ENCODE measurements at places on chromosomes 13 and 19.
A peak's percentile ranks its signal among the peaks of the same experiment; 100 is the strongest.

- DNase-seq, result no peak
Observed at GRCh38 chr13:113657851-113658741, at the start of gene ATP4B. TSS of gene ATP4B (minus strand) at chr13:113658198. CDS start at chr13:113658144, 54 bp downstream.

- no peak for DNase-seq
Observed at GRCh38 chr19:4981681-4981958, 12.7 kb downstream of the KDM4B start.

DNA sequence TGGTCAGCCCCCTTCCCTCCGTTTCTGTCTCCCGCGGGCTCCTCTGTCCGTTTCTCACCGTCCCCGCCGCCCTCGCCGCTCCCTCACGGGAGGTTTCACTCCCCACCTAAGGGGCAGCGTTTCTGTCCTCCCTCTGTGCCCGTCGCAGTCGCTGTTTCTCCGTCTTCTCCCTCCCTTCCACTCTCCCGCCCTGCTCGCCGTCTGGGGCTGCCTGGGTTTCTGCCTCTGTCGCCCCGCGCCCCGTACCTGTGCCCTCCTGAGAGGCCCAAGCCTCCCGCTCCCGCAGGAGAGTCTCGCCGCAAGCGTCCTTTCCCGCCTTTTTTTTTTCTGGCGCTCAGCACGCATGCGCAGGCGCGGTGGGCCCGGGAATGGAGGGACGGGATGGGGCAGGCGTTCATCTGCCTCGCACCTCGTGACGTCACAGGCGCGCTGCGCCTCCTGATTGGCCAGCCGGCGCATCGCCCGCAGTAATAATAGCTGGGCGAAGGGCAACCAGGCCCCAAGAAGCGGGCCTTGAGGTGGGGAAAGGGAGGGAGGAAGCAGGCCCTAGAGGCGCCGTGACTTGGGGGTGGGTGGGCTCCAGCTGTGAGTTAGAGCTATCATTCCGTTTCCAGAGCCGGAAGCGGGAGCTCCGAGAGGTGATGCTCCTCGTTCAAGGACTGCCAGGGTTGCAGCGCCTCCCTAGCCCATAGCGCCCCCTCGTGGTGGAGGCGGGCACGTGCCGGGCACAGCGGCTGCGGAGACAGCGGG, 15.4 kb downstream of the SSC5D start:
- peak; percentile 93 for DNase-seq

GRCh38 chr13:60756306-60756705, 359.3 kb downstream of the TDRD3 start:
- no peak for DNase-seq

GRCh38 chr13:28012383-28012782, 23.9 kb upstream of the URAD start:
- DNase-seq, result no peak

DNA sequence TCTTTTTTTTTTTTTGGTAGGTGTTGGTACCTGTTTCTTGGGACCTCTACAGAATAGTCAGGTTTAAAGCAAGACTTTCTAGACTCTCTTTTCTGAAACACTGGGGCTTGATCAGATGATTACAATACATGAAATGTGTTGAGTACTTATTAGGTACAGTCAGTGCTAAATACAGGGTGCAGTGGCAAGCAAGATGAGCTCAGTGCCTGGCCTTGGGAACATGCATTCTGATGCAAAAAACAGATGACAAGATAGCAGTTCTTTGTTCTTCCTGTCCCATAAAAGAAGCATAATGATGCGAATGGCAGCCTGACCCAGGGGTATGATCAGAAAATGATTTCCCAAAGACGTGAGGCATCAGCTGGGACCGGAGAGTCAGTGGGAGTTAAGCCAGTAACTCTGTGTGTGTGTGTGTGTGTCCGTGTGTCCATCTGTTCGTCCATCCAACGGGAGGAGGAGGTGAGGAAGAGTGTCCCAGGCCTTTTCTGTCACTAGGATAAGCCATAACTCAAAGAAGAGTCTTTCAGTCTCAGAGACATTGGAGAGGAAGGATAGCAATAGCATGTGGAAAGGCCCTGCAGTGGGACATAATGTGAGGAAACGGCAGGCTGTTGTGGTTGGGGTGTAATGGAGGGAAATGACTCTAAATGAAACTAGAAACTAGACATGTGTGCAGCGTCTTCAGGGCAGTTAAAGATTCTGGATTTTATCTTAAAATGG, 32.2 kb downstream of the SLAIN1 start:
- no peak for DNase-seq

DNA sequence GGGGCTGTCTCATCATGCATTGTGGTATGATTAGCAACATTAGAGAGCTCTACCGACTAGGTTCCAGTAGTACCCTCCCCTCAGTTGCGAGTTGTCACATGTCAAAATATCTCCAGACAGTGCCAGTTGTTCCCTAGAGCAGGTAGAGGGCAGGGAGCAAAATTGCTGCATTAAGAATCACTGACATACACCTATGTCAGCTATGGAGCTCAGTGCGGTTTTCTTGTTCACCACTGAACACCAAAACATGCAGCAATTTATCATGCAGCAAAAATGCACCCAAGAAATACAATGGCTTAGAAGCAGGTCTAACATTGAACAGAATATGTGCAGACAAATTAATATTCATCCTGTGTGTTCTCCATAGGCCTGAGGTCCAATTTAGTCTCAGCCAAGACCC, 186.9 kb upstream of the STARD13 start:
- DNase-seq, result no peak

DNA sequence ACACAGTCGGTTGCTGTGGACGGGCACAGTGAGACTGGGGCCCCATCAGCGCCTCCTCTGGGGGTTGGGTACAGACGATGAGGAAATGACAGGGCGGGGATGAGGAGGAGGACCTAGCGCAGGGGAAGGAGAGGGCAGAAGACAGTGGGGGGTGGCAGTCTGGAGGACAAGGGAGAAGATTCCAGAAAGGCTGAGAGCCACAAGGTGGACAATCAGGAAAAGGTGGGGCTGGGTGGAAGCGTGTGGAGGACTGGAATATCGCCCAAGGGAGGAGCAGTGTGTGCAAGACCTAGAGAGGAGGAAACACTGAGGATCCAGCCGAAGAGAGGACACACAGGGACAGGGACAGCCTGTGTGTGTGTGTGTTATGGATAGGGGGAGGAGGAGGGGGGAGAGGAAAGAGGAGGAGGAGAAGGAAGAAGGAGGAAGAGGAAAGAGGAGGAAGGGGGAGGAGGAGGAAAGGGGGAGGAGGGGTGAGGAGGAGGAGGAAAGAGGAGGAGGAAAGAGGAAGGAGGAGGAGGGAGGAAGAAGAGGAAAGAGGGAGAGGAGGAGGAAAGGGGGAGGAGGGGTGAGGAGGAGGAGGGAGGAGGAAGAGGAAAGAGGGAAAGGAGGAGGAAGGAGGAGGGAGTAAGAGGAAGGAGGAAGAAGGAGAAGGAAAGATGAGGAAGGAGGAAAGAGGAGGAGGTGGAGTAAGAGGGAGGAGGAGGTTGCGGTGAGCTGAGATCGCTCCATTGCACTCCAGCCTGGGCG, 15.8 kb upstream of the GARIN5A start:
- no peak for DNase-seq

- no peak for DNase-seq
Observed at GRCh38 chr13:26446751-26447150, 110.7 kb upstream of the WASF3 start.

GRCh38 chr19:5268801-5269200, 71.8 kb downstream of the PTPRS start:
- no peak for DNase-seq

- no peak for DNase-seq
Observed at GRCh38 chr19:38778733-38779132, 5.4 kb upstream of the LGALS7 start.

DNA sequence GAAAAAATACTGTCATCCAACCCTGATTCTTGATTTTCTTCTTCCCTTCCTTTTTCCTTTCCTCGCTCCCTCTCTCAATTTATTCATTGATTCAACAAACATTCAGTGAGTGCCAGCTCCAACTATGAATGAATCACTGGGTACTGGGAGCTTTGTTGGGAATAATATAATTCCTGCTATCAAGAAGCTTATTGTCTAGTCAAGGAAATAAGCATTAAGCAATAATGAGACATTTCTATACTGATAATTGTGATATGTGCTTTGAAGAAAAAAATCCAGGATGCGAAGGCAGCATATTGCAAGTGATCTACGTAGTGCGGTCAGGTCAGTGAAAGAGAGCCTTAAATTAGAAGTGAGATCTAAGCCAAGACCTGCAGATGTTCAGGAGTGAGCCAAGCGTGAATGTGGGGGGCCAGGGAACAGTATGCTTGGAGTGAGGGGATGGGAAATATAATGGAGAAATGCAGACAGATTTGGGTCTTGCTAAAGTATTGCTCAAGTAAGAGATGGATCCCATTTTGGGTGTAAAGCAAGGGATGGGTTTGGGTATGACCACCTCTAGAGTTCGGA, 253.5 kb downstream of the LHFPL6 start:
- DNase-seq, result no peak

- no peak for DNase-seq
Observed at GRCh38 chr13:49594576-49594975, 9.2 kb upstream of the RCBTB1 start.

DNA sequence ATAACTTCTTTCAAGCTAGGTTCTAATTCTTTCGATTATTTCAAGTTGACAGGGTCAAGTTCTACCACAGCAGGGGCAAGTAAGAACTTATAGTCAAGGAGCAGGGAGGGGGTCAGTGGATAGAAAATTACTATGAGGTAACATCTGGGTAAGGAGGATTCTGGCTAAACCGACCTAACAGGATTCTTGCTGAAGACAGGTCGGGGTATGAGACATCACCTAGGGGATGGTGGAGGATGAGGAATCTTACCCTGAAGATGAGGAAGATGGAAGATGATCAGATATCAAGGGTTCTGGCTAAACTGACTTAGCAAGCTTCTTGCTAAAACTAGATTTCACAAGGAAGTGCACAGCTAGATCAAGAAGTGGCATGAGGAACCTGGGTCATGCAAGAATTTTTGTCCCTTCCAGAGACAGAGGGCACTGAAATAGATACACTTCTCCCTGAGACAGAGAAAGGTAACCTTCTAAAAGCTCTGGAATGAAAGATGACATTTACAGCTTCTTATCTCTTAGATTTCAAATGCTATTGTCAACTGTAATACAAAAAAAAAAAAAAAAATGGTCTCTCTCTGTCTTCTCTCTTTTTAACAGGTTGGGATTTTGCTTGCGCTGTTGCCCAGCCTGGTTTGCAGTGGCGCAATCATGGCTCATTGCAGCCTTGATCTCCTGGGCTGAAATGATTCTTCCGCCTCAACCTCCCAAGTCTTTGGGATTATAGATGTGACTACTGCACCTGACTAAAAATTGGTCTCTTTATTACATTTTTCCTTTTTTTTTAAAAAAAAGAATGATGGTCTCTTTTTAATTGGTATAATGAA, 9.6 kb upstream of the METTL21C start:
- no peak for DNase-seq

DNA sequence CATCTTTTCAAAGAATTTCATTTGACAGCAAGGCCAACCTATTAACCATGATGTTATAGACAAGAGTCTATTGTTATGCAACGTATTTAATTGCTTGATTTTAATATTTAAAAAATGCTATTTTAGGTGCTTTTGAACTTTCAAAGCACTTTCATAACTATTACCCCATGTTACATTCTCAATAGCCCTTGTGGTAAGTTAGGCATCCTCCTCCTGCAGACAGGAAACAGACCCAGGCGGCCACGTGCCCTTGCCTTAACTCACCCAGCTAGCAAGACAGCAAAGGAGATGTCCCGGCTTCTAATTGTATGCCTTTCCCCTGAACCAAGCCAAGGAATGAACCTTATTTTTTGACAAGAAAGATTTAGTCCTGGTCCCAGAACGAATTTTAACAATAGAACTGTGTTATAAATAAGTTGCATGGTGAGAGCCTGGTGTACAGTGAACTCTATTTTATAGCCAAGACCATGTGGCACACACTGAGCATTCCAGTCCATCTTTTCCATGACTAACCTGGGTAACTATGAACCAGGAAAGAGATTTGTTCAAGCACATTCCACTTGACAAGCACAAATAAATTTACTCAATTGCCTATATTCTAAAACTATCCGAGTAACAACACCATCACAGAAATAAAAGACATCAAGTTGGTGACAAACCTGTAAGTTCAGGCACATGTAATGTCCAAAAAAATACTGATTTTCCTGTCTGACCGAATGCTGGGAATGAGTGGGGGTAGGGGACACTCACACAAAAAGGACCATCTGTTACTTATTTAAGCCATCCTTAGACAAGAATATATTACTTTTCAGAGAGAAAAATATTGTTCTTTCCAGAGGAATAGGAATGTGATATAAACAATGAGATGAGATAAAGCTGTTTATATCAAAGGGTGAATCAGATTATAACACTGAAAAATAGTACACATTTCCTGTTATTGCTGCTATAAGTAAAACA, 163.0 kb downstream of the EFNB2 start:
- DNase-seq, result no peak

DNA sequence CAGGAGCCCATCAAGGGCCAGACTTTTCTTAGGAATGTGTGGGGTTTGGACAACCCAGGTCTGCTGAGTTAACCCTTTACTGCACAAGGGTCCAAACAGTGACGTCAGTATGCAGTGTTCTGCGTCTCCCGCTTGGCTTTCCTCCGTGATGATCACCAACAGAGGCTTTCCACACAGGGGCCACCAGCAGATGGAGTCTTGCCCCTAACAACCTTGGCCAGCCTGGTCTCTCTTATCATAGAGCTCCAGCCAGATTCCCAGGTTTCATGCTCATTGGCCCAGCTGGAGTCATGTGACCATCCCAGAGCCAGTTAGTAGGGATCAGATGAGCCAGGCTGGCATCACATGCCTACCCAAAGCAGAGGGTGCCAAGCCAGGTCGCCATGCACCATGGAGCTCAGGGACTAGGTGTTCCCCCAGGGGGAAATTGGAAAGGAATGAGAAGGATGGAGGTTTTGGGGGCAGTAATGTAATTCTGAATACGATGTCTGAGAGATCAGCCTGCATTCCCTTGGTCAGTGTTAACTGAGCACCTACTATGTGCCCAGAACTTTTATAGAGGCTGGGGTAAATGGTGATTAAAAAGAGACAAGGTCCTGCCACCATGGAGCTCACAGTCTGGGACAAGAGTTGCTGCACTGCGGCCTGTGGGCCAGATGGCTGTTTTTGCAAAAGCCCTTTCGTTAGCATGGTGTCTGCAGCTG, 61.2 kb downstream of the MYH14 start:
- no peak for DNase-seq

GRCh38 chr19:31102674-31103073, 246.6 kb downstream of the TSHZ3 start:
- no peak for DNase-seq

GRCh38 chr13:98026457-98026857, 73.0 kb downstream of the IPO5 start:
- no peak for DNase-seq

DNA sequence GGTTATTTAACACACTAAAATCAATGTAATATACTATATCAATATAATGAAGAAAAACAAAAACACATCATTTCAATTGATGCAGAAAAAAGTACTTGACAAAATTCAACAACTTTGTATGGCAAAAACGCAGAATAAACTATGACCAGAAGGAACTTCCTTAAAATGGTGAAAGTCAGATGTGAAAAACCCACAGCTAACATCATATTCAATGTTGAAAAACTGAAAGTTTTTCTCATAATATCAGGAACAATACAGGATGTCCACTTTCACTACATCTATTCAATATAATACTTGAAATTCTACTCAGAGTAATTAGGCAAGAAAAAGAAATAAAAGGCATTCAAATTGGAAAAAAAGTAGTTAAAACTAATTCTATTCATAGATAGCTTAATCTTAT, 50.3 kb downstream of the SPRY2 start:
- no peak for DNase-seq
